ENCODE measurements at places on chromosomes 6 and 20.

GRCh38 chr6:97304701-97305100, 21.7 kb upstream of the MMS22L start:
- DNase-seq, result no peak

DNA sequence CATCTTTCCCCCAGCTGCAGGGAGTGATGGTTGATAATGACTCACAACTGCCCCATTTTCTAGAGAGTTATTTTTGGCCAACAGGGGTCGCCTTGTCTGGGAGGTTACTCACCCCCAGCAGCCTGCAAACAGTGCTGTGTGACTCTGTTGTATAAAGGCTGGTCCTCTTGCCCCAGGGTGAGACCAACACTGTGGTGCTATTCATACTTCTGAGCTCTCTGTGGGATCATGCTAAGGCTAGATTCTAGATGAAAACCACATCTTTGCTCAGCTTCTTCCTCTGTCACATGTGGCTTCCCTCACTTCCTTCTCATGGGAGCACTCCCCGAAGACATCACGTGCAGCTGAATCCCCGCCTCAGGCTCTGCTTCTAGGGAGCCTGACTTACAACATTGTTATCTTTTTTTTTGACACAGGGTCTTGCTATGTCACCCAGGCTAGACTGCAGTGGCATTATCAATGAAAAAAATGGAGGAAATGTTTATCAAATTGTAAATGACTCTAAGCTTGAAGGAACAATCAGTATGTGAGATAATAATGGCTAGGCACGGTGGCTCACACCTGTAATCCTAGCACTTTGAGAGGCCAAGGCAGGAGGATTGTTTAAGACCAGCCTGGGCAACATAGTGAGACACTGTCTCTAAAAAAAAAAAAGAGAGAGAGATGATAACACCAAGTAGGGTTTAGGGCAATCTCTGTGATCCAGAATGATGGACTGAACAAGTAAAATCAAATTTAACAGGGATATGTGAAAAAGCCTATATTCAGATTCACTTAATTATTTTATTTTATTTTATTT, 55.7 kb upstream of the SLC23A2 start:
- peak; percentile 57 for DNase-seq

DNA sequence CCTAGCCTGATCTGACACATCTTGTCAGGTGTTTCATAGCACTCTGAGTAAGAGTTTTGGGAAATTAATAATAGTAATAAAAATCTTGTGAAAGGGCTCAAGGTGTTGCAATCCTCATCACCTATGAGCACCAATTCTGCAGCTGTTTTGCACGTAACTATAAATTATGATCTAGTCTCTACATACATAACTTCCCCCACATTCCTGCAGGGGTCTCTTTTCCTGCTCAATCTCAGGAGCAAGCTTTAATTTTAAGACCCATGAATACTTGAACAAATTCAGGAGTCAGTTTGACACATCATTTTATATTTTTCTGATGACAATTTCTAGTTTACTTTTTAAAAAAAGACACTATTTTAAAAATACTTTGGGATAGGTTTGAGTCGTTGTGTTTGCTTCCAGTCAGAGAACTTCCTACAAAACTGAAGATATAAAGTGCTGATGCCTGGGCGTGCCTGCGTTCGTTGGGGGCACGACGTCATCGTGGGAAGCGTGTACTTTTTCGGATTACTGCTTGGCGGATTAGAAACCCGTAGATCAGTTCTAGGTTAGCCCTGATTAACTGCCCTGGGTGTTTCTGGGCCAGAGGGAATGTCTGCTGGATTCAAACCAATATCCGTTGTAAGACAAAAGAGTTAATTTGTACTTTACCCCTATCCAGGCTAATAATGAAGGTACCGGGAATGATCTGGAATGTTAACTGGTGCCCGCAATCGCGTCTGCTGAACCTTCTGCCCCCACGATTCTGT, 1.0 kb upstream of the E2F3 start:
- DNase-seq, result no peak

- no peak for DNase-seq
Measured at GRCh38 chr6:168908887-168909286, 344.8 kb downstream of the THBS2 start.

- no peak for DNase-seq
Measured at GRCh38 chr6:11711984-11712711, 66.5 kb downstream of the ADTRP start.

- no peak for DNase-seq
Measured at GRCh38 chr20:24785141-24786110, 163.6 kb upstream of the CST7 start.

GRCh38 chr6:158452191-158452590, 107.7 kb upstream of the TMEM181 start:
- DNase-seq, result no peak

DNA sequence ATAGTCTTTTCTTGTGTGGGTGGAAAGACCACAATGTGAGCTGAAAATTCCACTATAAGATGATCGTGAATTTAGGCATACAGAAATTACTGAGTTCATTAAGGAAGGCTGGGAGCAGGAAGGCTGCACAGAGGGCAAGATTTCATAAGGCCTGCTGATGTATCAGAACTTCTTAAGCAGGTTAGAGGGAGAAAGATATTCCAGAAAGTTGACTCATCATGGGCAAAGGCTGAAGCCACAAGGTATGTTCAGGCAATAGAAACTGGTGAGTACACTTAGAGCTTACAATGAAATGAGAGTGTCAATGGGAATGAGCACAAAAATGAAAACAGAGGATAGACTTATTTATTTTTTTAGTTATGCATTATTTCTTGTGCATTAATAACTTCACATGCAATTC, 618.6 kb downstream of the CBLN4 start:
- DNase-seq, result no peak

DNA sequence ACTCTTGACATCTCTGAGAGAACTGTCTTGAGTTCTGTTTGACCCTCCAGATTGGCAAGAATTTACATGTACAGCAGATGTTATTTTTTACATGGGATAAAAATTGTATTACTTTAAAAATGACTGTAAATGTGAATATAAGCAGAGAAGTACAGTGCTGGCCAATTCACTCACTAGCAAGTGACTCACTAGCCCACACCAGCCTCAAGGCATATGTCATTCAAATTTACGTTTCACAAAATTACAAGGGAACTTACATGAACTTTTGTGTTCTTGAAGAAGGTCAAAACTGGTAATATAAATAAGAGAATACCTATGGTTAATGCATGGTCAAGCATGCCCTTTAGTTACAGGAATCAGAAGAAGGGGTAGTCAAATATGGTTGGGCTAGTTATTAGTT, 54.0 kb upstream of the HMGCLL1 start:
- DNase-seq, result no peak

GRCh38 chr6:149750136-149750609, 632 bp downstream of the PCMT1 start:
- peak; percentile 8 for DNase-seq

DNA sequence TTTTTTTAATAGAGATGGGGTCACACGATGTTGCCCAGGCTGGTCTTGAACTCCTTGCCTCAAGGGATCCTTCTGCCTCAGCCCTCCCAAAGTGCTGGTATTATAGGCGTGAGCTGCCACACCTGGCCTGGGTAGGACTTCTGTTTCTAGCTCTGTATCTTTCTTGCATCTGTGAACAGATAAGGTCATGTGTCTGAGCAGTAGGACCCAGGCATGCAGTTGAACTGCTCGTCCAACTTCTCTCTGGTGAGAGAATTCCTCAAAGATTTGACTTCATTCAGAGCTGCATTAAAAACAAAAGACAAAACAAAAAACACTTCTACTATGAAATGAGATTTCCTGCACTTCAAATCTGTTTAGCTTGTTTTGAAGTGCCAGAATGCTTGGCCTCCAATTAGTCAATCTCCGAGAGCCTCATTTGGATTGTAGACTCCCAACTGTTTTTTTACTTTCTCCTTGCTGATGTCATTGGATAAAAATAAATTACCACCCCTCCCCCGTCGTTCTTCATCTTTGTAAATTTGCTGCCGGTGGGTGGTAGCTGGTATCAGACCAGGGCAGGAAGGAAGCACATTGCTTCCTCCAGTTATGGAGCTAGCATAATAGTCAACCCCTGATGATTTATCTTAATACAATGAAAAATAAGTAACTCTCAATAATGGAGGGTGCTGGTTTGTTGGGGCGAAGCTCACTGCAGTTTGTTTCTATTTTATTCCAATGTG, 17.6 kb downstream of the CD109 start:
- no peak for DNase-seq

- no peak for DNase-seq
Measured at GRCh38 chr20:52524861-52525260, 333.3 kb upstream of the ZFP64 start.

GRCh38 chr6:157885211-157885788, 62.3 kb downstream of the SNX9 start:
- DNase-seq, result peak; percentile 86

GRCh38 chr6:105587349-105588122, 184.7 kb upstream of the PREP start:
- DNase-seq, result no peak

GRCh38 chr20:1245578-1245977, 19.7 kb downstream of the RAD21L1 start:
- DNase-seq, result no peak

DNA sequence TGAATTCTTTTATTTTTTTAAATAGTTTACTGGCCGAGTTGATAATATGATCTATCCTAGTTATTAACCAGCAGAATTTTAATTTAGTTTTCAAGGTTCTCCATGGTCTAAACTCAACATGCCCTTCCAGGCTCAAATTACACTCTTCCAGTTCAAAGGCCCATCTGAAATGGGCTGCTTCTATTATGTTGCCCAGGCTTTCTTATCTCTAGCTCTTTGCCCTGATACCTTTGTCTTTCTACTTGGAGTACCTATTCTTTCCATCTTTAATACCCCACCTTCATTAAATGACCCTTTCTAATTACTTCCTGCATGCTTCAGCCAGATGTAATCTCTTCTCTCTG, 541.2 kb upstream of the FLRT3 start:
- no peak for DNase-seq

GRCh38 chr6:121627761-121628160, 192.3 kb downstream of the GJA1 start:
- DNase-seq, result no peak

DNA sequence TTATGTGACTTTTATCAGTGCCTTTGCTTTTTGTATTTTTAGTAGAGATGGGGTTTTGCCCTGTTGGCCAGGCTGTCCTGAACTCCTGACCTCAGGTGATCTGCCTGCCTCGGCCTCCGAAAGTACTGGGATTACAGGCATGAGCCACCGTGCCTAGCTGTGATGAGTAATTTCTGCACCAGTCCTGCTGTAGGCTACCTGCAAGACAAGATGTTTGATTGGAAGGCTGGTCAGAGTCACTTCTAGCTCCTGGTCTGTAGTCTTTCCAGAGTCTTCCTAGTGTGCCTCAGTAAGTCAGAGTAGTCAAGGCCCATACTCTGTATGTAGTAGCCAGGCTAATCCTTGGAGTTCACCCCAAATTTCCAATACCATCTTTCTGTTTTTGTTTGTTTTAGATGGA, 8.9 kb downstream of the TIAM2 start:
- DNase-seq, result no peak

DNA sequence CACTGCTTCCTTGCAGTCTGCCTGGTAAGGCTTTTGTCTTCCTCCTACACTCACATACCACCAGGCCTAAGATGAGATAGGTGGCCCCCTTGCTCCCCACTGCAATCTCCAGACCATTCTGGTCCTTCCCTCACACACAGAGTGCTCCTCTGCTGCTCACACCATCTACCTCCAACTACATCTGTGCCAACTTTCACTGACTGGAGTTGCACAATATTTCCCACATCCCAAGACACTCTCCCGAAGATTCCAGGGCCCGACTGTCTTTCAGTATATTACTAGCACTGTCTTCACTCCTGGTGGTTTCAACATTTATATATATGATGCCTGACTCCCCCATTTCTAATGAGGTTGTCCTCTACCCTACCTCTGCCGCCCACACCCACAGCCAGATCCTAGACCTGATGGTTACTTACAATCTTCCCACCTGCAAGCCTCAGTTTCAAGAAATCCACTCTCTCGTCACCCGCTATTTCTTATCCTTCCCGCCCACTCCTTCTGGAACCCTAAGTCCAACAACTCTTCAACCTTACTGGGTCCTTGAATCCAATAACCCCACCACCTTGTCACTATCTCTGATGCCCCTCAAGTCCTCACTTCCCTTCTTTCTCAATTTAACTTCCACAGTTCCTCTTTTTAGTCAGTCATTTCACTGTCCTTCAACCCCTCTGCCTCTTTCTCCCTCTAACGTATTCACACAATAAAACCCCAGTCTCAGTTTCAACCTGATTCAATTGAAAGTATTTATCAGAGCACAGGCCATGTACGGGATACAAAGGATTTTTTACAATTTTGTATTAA, 21.6 kb downstream of the RALGAPA2 start:
- DNase-seq, result no peak

DNA sequence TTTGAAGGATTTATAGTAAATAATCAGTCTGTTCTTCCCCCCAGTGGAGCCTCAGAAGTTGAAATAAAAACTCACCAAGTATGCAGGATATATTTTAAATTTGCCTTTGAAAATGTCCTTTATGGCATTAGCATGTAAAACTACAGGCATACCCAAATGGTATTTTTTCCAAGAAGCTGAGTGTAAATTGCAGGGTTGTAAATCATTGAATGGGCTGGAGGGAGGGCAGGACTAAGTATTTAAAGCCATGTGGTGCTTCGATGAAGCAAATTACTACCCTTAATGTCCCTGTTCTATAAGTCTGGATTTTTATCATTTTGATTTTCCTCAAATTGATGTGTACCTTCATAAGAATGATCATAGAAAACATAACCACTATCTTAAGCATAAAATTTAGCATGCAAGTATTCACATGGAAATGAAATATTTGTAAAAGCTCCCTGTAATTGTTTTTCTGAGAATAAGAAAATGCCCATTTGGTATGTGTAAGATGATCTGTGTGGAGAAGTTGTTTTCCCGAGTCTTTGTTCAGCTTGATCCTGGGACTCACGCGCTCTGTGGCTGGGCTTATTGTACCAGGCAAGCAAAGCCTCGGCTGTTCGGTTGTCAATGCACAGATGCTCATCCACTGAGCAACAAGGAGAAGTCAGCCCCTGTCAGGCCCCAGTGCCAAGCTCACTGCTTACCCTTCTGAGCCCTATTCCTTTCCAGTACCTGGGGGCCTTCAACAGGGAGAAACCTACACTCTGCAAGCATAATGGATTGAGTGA, 66.7 kb downstream of the CD164 start:
- no peak for DNase-seq

- DNase-seq, result no peak
Measured at GRCh38 chr6:7424058-7424457, 34.5 kb downstream of the RIOK1 start.

DNA sequence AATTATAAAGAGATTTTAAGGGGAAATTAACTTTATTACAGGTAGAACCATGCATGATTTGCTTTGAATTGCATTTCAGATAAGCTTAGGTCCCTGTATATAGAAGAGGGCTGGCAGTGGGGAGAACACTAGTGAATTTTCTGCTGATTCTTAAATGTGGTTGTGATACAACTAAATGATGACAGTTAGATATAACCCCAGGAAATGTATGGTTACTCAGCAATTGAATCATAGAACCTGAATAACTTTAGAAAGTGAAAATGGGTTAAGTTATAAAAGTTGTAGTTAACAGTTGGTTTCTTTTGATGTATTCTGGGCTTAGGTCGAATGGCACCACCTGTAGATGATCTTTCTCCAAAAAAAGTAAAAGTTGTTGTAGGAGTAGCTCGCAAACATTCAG, 70.1 kb downstream of the PHF3 start:
- no peak for DNase-seq

All from CD4-positive, alpha-beta T cell (primary cell).